ENCODE measurements at places on chromosomes 3 and 15.
A peak's percentile ranks its signal among the peaks of the same experiment; 100 is the strongest.

DNA sequence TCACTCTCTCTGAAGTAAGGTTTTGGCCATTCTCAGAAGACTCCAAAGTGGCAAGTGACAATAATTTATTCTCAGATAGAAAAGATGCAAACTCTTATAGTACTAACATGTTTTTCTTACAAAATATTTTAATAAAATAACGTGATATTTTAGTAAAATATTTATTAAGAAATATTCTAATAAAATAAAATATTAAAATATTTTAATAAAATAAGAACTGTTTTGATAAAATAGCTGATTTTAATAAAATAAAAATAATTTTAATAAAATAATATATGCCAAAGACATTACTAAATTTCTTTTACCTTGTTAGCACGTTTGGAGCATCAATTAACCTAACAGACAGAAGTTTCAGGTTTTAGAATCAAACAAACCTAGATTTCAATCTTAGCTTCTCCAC lies 424.0 kb upstream of the NECTIN3 start:
- no peak for DNase-seq

DNA sequence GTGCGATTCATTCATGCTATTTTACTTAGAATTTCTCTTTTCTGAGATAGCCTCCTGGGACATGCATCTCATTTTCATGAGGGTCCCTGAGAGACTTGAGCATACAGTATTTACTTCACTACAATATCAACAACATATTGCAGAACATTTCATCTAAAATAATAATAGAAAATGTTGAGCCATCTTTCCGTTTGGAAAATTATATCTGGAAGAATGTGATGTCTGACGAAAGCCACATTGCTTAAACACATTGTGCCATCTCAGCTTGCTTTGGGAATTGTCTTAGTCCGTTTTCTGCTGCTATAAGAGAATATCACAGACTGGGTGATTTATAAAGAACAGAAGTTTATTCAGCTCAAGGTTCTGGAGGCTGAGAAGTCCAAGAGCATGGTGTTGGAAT lies 55.5 kb downstream of the DPH6 start:
- no peak for DNase-seq

DNA sequence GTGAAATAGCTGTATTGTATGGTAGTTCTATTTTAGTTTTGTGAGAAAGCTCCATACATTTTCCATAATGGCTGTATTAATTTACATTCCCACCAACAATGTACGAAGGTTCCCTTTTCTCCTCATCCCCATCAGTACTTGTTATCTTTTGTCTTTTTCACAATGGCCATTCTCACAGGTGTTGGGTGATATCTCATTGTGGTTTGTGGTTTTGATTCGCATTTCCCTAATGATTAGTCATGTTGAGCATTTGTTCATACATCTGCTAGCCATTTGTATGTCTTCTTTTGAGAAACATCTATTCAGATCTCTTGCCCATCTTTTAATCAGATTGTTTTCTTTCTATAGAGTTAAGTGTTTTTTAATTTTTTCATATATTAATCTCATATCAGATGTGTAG lies 931.9 kb downstream of the IGSF11 start:
- no peak for DNase-seq

DNA sequence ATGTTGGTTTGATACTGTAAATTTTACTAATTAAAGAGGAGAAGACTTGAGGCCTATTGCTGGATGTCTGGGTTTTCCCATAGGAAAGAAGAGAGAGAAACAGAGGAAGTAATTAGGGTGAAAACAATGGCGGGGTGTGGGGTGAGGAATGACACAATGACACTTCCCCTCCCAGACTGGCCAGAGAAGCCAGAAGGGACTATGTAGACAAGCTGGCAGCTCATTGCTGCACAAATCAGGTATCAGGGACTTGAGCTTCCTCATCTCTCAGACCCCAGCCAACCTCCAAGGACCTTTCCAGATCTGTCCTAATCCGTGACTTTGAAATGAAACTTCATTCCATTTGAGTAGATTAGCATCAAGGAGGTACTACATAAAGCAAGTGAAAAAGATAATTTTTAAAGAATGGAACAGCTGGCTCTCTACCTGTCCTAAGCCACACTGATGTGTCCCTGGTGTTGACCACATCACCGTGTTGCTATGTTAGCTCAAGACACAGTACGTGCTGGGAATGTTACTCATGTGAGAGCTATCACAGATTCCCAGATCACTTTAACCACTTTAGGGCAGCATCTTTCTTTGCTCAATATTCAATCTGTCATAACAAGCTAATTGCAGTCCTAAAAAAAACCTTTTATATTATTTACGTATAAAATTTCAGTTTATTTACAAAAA lies 22.2 kb downstream of the TMEM212 start:
- DNase-seq: peak; percentile 77

- DNase-seq: peak; percentile 54
Observed at GRCh38 chr15:71411538-71412482, 296.5 kb downstream of the THSD4 start.

DNA sequence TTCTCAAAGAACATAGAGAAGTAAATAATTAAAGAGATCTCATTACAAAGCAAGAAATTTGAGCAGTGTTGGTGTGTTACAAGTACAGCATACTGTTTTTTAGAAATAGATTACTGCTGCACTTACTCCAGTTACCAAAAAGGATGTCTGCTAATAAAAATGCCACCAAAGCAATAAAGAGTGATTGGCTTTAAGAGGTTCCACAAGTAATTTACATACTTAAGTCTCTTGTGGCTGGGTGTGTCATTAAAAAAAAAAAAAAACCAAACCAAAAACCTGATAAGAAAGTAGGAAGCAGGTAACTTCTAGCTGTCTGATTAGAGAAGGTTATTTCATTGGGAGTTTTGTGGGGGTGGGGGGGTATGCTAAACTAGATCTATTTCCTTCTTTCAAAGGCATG lies 15.2 kb downstream of the RAB11A start:
- no peak for DNase-seq

GRCh38 chr15:69482686-69483256 lies 30.2 kb downstream of the RPLP1 start:
- DNase-seq: no peak

- DNase-seq: no peak
Observed at GRCh38 chr15:79082363-79083070, 8.1 kb downstream of the RASGRF1 start.

DNA sequence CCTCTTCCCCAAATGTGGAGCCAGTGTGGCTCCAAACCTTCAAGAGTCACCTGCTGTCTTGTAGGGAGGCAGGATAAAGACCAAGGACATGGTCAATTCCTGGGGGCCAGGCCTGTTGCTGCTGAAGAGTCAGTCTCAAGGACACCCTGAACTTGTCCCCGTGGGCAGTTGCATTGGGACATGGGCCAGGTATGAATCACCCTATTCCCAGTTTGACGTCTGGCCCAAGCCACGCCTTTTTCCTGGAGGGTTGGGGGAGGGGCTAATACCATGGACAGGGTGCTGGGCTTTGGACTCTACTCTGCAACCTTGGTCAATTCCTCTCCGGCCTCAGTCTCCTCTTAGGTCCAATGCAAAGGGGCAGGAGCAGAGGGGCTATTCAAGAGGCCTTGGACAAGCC lies 10.4 kb downstream of the ATP2B2 start:
- peak; percentile 18 for DNase-seq

GRCh38 chr15:59801649-59802048 lies 112.5 kb upstream of the BNIP2 start:
- DNase-seq: no peak

DNA sequence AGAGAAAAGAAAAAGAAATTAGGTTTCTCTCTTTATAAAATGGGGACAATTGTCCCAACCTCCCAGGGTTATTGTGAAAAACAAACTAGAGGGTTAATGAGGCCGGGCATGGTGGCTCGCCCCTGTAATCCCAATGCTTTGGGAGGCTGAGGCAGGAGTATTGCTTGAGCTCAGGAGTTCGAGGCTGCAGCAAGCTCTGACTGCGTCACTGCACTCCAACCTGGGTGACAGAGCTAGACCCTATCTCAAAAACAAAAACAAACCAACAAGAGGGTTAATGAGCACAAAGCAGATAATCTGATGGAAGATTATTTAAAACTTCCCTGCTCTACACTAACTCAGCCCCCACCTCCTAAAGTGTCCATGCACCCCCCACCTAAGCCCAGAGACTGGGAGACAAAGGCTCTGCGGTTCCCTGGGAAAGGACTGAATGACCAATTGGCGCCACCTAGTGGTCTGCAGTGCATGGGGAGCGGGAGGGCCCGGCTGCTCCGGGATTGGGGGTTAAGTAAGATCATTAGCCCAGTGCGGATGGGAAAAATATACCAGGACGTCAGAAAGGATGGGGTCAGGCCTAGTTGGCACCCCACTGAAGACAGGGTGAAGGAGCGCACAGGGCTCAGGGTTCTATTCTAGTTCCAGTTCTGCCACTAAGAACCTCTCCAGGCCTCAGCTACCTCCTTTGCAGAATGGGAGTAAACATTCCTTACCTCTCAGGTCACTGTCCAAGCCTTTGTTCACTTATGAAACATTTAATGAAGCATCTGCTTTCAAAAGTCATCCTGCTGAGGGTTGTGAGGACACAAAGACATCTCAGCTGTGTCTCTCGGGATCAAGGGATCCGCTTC lies 15.6 kb downstream of the PIF1 start:
- DNase-seq: peak; percentile 82

GRCh38 chr3:16528581-16528993 lies 15.1 kb upstream of the RFTN1 start:
- DNase-seq: no peak

DNA sequence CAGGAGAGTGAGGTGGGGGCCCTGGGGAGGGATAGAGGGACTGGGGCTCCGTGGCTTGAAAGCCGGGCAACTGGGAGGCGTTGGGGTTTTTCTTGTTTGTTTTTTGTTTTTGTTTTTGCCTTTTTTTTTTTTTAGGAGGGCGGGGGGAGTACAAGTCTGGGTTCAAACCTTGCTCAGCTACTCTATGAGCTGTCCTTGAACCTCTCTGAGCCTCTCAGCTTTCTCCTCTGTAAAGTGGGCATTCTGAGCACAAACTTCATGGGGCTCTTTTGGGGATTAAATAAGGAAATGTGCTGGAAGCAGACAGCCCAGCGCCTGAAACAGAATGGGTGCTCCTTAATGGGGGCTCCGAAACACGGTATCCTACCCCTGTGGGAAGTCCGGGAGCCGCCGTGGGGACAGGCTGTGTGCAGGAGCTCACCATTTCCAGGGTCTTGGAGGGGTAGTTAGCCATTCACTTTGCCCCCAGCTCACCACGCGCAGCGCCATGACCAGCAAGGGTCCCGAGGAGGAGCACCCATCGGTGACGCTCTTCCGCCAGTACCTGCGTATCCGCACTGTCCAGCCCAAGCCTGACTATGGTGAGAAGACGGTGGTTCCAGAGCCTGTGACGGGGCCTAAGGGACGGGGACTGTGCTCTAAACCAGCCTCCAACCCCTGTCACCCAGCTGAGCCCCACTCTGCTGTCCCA lies 388 bp downstream of the ACY1 start:
- no peak for DNase-seq

DNA sequence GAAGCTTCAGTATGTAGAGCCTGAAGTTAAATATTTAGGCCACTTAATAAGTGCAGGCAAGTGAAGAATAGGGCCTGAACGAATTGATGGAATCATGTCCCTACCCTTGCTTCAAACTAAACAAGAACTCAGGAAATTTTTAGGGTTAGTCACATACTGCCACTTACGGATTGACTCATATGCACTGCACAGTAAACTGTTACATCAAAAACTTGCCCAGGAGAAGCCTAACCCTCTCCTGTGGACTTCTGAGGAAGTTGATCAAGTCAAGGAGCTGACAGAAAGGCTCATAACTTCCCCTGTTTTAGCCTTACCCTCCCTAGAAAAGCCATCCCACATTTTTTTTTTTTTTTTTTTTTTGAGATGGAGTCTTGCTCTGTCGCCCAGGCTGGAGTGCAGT lies 20.6 kb upstream of the KBTBD12 start:
- no peak for DNase-seq

- no peak for DNase-seq
Observed at GRCh38 chr3:39144748-39145380, 8.5 kb downstream of the CSRNP1 start.

GRCh38 chr15:93059442-93059841 lies 29.6 kb downstream of the RGMA start:
- DNase-seq: no peak

DNA sequence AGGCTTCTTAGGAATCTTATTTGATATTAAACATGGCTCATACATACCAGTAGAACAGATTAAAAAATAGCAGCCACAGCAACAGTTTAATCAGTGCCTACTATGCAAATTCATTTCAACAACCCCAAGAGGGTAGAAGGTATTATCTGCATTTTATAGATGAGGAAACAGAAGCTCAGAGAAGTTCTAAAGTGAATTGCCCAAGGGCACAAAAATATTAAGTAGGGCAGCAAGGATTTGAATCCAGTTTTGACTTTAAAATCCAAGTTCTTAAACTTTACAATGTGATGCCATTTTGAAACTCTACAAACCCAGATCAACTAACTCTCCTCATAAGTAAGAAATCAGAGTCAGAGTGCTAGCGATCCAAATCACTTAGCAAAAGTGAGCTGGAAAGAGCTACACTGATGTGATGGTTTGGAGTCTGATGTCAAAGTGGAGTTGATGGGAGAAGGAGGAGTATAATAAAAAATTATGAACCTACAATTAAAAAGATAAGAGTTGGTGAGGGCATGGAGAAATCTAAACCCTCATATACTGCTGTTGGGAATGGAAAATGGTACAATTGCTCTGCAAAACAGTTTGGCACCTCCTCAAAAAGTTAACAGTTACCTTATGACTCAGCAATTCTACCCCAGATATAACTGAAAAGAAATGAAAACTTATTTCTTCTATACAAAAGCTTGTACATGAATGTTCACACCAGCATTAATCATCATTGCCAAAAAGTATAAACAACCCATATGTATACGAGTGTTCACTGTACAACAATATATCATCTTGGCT lies 51.0 kb upstream of the PLXND1 start:
- DNase-seq: peak; percentile 58

DNA sequence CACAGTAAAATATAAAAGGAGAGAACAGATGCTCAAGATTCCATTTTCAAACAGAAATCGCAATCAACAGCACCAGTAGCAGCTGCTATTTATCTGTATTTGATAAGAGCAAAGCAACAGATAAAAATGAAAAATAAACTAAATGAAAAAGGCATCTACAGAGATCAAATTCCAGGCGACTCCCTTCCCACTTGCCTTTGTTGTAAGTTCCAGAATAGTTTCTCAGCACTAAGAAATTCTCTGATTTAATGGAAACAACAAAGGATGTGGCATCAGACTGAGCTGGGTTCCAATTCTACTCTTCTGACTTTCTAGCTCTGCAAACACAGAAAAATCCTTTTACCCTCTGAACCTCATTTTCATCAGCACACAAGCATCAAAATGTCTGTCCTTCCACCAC lies 110.8 kb upstream of the MME start:
- DNase-seq: no peak

DNA sequence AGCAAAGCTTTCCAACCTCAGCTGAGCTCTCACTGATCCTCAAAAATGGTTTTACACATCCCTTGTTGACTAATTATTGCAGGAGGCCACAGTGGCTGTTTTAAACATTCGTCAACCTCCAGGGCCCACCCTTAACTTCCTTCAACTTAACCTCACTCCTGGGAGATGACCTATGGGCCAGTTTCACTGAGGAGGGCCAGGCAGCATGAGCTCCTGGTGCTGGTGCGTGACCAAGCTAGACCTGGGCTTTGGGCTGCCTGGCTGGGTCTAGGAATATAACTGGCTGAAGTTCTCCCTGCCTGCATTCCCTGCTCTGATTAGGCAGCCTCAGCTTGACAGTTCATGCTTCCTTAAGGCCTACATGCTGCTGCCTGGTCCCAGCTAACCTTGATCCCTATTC lies 273.7 kb upstream of the ATP11B start:
- no peak for DNase-seq

- peak; percentile 60 for DNase-seq
Observed at GRCh38 chr3:183489455-183490210, 61.2 kb upstream of the MCF2L2 start.

Measured in lung microvascular endothelial cell (primary cell).